ENCODE measurements at places on chromosomes 12 and 14.

DNA sequence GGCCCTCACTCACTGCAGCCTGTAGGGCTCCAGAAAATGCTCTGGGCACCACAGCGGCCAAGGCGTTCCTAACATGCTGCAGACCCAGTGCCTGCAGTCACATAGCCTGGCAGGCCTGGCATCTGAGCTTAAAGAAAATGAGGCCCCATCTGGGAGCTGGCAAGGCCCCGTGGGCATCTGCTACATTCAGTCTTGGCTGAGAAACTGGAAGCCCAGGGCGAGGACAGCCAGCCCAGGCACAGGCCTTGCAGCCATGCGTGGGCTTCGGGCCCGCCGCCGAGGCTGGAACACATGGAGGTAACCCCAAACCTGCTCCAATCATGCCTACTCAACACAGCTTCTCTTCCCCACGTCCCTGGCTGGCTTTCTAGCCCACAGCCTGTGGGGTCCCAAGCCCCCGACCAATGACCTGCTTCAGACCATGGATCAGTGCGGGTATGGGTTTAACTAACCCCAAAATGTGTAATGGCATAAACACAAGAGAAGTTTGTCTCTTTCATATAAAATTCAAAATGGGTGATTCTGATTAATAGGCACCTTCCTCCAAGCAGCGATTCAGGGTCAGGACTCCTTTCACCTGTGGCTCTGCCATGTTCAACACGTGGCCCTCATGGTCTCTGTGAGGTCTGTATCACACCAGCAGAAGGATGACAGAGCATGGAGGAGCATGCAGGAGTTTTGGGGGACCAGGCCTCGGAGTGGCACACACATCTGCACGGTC is 6.4 kb downstream of the NGB start:
- no peak for DNase-seq

- no peak for DNase-seq
Observed at GRCh38 chr14:104799244-104800014, 1.5 kb upstream of the ZBTB42 start.

DNA sequence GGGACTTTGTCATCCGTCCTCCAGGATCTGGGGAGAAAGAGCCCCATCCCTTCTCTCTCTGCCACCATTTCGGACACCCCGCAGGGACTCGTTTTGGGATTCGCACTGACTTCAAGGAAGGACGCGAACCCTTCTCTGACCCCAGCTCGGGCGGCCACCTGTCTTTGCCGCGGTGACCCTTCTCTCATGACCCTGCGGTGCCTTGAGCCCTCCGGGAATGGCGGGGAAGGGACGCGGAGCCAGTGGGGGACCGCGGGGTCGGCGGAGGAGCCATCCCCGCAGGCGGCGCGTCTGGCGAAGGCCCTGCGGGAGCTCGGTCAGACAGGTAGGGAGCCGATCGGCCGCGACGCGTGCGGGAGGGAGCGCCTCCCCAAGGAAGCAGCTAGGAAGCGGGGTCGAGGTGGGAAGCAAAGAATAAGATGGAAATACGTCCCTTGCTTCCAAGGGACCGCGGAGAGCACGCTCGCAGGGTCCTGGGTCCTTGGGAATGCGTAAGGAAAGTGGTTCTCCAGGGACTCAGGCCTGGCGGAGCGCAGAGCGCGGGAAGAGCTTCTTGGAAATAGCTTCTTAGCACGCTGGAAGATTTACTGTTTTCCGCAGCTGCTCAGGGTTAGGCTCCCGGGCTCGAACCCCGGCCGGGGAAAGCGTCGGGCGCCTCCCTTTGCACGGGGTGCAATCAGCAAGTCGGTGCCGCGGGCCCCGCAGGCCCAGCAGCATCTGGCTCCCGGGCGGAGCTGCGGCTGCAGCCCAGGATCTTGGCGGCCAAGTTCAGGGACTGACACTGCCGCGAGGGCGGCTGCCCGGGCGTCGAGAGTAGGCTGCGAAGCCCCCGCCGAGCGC is 457 bp downstream of the SOCS2 start:
- DNase-seq = peak; percentile 45

- no peak for DNase-seq
Observed at GRCh38 chr12:77442633-77443032, 377.3 kb upstream of the E2F7 start.

DNA sequence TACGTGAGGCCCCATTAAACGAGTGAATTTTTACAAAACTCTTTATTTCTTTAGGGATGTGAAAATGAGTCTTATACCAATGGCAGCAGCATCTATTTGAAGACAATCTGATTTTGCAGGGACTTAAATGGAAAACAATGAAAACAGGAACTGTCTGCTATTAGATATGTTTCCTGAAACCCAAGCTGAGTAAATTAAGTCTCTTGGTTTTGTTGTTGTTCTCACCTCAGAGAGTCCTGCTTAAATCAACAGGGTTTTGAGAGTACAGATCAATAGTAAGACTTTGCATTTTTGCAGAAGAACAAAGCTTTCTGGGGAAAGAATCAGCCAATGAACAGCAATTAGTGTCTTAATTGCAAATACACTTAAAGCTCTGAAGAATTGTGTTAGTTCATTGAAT is 39.1 kb upstream of the LGR5 start:
- no peak for DNase-seq

Data from choroid plexus epithelial cell (primary cell).